ENCODE measurements at places on chromosomes 16 and 17. TPM values are rescaled to one million over a fixed set of nuclear protein-coding genes. Genes with fewer than 3 reads are reported as not detected.

RGS11 gene
- 5.7 TPM for total RNA-seq

LRRC46 gene
- 0.28 TPM for total RNA-seq

KRTAP3-2 gene
- not detected for total RNA-seq

ST6GALNAC2 gene
- total RNA-seq: 5.6 TPM

SLC12A4 gene
- total RNA-seq: 101 TPM

MTSS2 gene
- total RNA-seq: 74.8 TPM

CA4 gene
- total RNA-seq: 0.55 TPM

HCRT gene
- total RNA-seq: not detected

MYO1D gene
- total RNA-seq: 63.3 TPM

CD300LF gene
- 6.3 TPM for total RNA-seq

PPM1E gene
- 10.9 TPM for total RNA-seq

CLCN7 gene
- 243 TPM for total RNA-seq

BOLA2B gene
- total RNA-seq: 55.1 TPM
